Neuronal stem cell (in vitro differentiated cells): ENCODE measurements at places on chromosomes 16 and 17.

DNA sequence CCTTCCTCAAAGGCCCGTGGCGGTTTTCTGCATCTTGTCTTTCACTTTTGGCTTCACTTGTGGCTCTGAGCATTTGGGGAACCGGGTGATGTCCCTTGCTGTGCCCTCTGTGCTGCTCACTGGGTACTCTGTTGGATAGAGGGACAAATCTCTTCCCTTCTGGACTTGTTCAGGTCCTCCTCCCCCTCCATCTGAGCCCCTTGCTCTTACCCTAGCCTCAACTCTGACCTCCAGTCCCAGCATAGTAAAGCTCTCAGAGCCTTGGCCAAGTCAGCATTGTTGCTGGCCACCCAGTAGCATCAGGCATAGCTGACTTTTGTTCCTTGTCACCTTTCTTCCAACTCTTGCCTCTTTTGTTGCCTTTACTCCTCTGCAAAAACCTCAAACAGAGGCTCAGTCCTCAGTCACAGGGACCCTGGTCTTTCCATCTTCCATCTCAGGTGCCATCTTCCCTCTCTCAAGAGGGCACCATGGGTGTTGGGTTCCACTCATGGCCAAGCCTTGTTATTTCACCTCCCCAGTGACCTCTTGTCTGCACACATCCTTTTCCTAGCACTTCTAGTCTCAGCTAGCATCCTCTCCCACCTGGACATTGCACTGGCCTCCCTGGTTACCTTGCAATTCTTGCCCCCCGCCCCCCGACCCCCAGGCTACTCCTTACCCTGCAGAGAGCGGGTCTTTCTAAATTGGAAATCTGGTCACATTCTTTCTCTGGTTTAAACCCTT lies 393 bp upstream of the PSMB10 start:
- DNase-seq = no peak

DNA sequence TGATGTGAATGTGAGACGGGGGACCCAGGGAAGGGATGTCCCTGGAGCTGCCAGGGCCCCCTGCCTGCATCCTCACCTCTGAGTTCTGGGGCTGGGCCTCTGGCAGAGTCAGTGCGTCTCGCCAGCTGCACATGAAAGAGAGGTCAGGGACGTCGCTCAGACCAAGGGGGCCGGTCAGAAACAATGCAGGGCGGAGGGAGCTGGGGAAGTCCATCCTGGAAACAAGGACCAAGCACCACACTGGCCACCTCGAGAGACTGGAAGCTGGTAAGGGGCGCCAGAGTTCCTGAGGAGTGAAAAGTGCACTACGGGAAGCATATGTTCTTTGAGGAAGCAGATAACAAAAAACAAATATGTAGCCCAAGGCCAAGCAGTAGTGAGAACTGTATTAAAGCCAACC lies 2.1 kb downstream of the TAF1C start:
- no peak for DNase-seq

DNA sequence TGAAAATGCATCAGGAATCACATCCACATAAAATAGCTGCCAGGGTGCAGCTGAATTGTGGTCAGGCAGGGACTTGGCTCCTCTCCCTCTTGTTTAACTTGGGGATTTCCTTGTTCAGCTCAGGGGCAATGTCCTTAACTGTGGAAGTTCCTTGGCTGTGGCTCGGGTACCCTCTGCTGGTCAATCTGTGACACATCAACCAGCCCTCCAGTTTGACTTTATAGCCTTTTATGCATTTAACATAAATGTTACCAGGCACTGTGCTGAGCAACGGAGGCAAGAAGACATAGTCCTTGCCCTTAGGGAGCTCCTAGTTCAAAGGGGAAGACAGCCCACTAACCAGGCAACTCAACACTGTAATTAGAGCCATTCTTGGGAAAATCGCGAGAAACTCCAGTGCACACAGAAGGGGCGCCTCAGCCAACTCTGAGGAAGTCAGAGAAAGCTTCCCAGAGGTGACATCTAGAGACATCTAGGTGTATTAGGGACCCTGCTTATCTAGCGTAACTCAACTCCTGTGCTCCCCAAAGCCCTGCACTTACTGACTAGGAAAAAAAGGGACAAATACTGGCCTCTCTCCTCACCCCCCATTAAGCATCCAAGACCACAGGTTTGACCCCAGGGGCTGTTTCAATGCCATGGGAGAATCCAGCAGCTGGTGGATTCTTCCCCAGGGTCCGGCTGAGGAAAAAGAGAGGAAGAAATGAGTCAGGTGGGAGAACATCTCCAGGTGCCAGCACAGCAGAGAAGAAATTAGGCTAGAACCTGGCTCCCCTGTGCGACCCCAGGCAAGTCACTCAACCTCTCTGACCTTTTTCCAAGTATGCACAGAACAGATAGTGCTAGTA lies 17.3 kb upstream of the EEF2K start:
- no peak for DNase-seq

DNA sequence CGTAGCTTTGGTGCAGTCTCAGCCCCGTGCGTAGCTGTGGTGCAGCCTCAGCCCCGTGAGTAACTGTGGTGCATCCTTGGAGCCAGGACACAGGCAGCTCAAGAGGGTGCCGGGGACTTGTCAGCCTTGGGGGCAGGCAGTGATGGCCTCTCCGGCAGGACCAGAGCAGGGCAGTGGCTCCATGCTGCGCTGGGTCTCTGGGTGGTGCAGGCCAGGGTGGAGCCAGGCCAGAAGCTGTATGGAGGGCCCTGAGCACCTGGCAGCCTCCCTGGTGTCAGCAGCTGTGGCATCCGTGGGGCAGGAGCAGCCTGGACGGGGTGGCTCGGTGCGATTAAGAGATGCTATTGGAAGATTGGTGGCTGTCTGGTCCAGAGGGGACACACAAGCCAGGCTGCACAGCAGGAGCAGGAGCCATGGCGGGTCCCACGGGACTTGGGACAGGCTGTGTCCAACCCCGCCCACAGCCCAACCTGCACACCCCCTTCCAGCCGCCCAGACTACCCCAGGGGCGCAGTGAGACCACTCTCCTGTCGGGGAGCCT lies 28.3 kb upstream of the CDH15 start:
- no peak for DNase-seq

DNA sequence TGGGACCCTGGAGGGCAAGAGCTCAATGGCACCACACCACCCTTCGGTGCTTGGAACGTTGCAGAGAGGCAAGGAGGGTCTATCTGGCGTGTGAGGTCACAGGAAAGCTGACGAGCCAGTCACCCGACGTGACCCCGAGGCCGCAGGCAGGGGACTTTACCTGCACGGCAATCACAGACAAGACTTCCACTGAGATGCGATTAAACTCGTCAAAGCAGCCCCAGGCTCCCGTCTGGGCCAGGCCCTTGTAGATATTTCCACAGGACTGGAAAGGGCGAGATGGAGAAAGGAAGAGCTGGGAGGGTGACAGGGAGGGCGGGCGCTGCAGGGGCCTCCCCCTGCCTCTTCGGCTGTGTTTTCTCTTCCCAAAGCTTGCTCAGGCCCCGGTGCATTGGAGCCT lies 78.3 kb downstream of the DNAH17 start:
- no peak for DNase-seq

GRCh38 chr17:39665642-39666224 lies 584 bp downstream of the TCAP start:
- DNase-seq = no peak

- peak; percentile 69 for DNase-seq
These were observed at the start of gene MMP2 for GRCh38 chr16:55478827-55479429. Gene MMP2, plus strand, starts transcription at chr16:55479198. Its CDS starts 282 bp downstream, at chr16:55479480.

- DNase-seq = no peak
These were observed 31.5 kb upstream of the IRX6 start for GRCh38 chr16:55292491-55292890.

DNA sequence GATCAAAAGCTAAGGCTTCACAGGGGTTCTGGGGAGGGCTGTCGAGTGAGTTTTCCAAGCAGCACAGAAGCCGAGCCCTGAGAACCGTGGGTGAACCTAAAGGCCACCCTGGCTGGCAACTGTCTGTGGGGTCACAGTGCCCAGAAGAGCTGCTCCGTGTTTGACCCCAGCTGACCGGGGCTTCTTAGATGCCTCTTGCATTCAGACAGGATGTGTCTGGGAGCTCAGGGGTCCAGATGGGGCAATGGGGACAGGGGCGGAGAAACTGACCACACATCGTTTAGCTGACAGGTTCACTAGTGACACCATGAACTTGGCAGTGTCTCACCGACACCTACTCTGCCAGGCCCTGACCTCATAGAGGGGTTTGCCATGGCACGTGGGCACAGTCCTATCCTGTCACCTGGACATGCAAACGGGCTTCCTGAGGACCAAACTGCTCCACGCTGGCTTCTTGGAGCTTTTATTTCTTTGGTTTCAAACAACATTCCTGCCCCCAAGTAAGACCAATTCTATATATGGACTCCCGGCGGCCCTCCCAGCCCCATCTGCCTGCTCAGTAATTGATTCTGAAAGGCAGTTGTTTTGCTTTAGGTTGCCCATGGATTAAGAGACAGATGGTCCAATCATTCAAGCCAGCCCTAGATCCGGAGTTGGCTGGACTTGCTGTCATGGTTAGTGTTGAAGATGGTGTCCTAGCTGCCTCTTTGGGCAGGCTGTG lies 22.2 kb downstream of the WSCD1 start:
- no peak for DNase-seq

DNA sequence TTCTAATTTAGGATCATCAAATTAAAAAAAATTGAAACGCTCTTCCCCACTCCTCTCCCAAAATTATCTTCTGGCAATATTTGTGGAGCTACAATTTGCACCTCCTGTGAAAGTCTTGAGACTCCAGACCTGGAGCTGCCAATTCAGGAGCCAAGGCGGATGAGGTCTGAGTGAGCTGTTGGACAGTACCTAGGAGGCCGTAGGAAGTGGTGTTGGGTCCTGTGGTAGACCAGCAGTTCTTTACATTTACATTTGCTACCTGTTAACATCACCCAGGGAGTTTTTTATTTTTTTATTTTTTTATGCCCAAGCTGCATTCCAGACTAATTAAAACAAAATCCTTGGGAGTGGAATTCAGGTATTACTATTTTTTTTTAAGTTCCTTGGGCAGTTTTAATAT lies 271.0 kb downstream of the PHKB start:
- DNase-seq = no peak

DNA sequence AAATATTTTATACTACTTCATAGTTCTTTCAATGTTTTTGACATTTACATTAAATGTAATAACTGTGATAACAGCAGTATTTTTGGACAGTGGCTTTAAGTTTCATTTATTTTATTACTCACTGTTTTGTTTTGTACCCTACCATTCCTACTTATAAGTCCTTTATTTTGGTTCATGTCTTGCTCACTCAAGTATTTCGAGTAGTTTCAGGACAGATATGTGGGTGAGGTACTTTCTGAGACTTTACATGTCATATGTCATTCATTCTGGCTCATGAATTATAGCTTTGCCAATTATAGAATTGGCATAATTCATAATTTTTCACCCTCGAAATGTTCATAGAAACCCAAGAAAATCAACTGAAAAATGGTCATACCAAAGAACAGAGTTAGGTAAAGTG lies 44.4 kb downstream of the PIK3R5 start:
- DNase-seq = no peak

DNA sequence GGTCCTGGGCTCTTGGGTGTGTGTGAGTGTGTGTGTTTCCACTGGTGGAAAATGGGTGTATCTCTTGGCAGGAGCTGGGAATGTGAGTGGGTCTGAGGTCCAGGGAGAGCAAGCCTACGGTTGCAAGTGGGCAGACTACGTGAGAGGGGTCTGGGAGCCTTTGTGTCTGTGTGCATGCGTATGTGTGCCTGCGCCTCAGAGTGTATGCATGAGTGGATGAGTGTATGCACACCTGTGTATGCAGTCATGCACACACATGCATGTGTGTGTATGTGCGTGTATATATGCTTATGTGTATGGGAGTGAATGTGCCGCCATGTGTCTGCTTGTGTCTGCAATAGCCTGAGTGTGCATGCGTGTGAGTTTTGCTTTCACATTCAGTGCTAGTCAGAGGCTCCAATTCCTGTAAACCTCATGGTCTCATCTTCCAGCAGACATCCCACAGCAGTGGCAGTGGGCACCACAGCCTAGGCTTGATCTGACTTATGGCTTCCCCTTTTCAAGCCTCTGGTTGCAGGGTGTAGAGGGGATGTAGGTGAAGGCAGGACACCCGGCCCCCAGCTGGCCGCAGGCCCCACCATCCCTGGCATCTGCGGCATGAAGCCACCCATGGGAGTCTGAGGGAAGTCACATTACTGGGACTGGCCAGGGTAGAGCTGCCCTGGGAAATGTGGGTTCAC lies 19.7 kb upstream of the RMI2 start:
- no peak for DNase-seq

DNA sequence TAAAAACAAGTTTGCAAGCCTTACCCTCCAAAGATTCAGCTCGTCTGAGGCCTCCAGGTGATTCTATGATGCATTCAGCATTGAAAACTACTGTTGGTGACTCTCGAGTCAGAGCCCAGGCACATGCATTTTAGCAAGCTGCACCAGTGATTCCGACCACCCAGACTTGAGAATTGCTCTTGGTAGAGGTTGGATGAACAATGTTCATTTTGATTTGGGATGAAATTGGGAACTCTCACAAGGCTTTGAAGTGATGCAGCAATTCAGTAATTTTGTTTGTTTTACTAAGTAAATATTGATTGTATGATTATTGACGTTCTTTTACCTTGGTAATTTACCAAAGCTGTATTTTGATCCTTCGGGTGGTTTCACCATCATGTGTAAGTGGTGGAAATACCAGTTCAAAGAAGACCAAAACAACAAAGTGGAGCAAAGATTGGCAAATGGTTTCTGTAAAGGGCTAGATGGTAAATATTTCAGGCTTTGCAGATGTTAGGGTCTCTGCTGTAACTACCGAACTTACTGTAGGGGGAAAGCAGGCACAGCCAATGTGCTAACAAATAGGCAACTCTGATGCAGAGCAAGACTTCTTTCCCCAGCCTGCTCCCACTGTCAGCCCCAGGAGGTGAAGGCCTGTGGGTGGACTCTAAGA lies 11.8 kb downstream of the ALDH3A2 start:
- no peak for DNase-seq

- no peak for DNase-seq
These were observed 7.2 kb upstream of the TBKBP1 start for GRCh38 chr17:47686664-47687327.

DNA sequence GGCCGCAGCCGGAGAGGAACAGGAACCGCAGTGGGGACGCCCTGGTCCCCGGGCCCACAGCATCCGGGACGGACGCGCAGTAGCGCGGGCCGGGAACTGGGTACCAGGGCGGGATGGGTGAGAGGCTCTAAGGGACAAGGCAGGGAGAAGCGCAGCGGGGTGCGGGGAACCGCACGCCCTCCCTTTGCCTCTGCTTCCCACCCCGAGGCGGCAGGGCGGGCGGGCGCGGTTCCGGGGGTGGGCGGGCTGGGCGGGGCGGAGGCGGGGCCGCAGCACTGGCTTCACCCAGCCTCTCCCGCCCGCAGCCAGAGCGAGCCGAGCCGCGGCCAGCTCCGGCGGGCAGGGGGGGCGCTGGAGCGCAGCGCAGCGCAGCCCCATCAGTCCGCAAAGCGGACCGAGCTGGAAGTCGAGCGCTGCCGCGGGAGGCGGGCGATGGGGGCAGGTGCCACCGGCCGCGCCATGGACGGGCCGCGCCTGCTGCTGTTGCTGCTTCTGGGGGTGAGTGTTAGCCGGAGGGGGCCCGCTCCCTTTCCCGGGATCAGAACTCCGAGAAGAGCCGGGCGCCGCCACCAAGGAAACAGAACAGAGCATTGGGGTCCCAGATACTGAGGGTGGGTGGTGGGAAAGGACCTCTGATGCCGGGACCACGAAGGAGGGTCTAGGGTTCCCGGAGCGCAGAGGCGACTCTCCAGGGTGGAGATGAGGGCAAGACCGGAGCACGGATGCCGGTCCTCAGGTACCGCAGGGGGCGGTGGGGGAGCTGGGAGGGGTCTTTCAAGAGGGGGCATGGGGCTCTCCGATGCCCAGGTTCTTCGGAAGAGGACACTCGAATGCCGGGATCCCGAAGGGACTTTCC lies at the start of gene NGFR:
Gene NGFR, plus strand, starts transcription at position 308 of the 856 bp plus-strand sequence. Its CDS starts 125 bp downstream, at position 433.
- DNase-seq = peak; percentile 71

GRCh38 chr16:10683170-10683569 lies 11.6 kb downstream of the TEKT5 start:
- DNase-seq = no peak
